Activated T-helper 17 cell treated with anti-CD3 and anti-CD28 coated beads, Interleukin-2, amount 50 U/mL, for 72 hours (primary cell): ENCODE measurements at places on chromosomes 1 and 21. TPM values are rescaled to one million over a fixed set of nuclear protein-coding genes. Genes with fewer than 3 reads are reported as not detected.

EFHD2 gene
- 44.6 TPM for total RNA-seq

ACOT7 gene
- 96.3 TPM for total RNA-seq

DNA sequence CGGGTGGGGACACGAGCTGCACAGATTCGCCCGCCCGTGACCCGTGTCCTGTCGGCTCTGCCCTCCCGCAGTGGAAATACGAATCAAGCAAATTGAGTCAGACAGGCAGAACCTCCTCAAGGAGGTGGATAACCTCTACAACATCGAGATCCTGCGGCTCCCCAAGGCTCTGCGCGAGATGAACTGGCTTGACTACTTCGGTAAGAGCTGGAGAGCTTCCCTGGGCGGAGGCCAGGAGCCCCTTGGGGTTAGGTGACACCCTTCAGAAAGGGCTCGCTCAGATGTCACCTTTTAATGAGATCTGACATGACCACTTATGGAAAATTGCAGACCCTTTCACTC lies 489 bp downstream of the CDCA8 start:
- no peak for ATAC-seq

DNA sequence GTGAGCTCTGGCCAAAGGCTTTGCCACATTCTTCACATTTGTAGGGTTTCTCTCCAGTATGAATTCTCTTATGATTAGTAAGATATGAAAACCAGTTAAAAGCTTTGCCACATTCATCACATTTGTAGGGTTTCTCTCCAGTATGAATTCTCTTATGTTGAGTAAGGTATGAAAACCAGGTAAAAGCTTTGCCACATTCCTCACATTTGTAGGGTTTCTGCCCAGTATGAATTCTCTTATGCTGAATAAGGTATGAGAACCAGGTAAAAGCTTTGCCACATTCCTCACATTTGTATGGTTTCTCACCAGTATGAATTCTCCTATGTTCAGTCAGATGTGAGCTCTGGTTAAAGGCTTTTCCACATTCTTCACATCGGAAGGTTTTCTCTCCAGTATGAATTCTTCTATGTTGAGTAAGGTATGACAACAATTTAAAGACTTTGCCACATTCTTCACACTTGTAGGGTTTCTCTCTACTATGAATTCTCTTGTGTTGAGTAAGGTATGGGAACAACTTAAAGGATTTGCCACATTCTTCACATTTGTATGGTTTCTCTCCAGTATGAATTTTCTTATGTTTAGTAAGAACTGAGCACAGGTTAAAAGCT lies 20.7 kb downstream of the ZNF695 start:
- no peak for ATAC-seq

DNA sequence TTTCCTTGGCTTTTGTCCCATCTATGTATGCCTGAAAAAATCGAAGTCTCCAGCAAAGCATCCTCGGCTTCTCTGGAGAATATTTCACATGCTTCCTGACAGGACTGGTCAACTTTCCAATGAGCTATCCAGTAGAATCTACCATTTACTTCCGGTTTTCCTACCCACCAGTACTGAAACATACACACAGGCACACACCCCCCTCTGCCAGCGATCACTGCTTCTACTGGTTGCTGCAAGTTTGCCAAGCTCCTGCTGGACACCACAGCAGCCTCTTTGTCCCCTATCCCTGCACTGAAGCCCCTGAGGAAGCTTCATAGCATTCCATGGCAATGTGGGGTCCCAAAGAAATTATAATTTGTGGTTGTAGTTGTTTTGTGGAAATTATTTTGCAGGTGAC lies 536.8 kb downstream of the MATN1 start:
- ATAC-seq, result no peak

- no peak for ATAC-seq
These were observed 47.7 kb downstream of the NMNAT2 start for GRCh38 chr1:183370399-183371058.

- no peak for ATAC-seq
These were observed 3.8 kb upstream of the CACYBP start for GRCh38 chr1:174995916-174996315.

- ATAC-seq, result no peak
These were observed 481.7 kb upstream of the NR5A2 start for GRCh38 chr1:199545780-199546179.

- ATAC-seq, result no peak
These were observed 4.0 kb downstream of the ADARB1 start for GRCh38 chr21:45078371-45078770.

ATP1A4 gene
- total RNA-seq, result 0.48 TPM
